ENCODE measurements at places on chromosomes 6 and 20. TPM values are rescaled to one million over a fixed set of nuclear protein-coding genes. Genes with fewer than 3 reads are reported as not detected.

DNA sequence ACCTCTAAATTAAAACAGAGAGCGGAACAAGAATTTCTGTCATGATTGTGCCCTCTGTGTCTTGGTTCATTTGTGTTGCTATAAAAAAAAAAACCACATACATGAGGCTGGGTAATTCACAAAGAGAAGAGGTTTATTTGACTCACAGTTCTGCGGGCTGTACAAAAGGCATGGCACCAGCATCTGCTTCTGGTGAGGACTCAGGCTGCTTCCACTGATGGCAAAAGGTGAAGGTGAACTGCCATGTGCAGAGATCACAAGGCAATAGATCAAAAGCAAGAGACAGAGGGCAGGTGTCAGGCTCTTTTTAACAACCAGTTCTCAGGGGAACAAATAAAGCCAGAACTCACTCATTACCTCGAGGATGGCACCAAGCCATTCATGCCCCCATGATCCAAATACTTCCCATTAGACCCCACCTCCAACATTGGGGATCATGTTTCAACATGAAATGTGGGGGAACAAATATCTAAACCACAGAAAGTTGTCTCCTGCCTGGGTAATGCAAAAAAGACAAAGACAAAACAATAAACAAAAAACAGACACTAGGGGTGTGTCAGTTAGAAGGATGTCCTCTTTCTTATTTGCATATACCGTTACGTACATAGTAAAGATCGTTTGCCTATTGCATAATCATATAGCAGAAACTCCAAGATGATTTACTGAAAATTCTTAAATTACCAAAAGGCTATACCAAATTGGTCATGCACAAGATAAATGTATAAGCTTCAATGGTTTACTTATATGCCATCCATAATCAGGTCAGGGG, 17.0 kb downstream of the SERPINB9 start:
- no peak for DNase-seq

GRCh38 chr6:129006724-129007514, 124.0 kb downstream of the LAMA2 start:
- no peak for DNase-seq

GRCh38 chr20:51353491-51353890, 189.0 kb downstream of the NFATC2 start:
- DNase-seq: no peak

DNA sequence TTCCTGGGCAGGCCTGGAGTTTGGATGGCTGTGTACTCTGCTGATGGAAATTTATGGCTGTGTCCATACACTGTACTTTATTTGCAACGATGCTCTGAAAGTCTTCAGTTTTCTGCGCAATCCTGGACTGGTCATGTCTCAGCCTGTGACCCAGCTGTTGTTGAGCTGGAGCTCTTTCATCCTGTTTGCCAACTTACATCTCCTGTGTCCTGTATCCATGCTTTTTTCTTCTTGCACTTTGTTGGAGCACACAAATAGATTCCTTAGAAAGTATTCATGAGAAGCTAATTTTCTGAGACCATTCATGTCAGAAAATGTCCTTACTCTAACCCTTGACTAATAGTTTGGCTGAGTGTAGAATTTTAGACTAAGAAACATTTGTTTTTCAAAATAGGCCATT, 251.2 kb downstream of the BCKDHB start:
- no peak for DNase-seq

- no peak for DNase-seq
Observed at GRCh38 chr6:160959726-160960435, 31.7 kb upstream of the MAP3K4 start.

DNA sequence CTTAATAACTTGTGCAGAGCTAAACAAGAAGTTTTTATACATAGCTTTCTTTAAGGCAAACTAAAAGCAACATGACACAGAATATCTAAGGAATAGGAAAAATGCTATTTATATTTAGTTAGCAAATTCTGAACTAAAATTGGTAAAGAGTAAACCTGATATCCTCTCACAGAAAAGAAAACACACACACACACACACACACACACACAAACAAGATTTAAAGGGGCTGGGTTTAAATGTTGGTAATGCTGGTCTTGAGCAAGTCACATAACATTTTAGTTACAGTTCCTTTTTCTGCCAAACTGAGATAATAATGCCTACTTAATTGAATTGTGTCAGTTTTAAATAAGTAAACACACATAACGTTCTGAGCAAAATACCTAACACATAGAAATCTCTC, 1.6 kb downstream of the TRDN start:
- no peak for DNase-seq

DNA sequence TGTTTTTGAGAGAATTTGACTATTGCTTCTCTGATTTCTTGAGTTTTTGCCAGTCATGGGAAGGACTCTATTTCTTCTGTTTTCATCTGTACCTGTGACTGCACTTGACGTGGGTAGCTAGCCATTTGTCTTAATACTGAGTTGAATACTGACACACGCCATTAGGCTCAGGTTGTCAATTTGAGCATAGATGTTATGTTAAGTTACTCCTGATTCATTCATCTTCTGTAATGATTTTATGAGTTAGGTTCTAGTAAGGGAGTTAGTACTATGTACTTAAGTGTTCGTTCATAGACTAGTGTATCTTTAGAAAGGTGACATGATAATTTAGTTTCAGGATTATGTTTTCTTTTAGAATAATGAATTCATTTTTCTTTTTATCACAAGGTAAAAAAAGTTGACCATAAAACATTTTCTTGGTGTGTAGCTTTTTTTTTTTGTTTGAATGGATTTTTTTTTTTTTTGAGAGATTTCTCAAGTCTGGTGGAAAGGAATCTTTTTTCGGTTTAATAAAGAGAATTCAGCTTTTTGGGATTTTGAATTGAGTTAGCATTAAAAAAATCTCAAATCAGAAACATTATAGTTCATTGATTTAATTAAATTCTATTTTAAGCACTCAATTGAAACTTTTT, 1.7 kb downstream of the AFDN start:
- no peak for DNase-seq

DNA sequence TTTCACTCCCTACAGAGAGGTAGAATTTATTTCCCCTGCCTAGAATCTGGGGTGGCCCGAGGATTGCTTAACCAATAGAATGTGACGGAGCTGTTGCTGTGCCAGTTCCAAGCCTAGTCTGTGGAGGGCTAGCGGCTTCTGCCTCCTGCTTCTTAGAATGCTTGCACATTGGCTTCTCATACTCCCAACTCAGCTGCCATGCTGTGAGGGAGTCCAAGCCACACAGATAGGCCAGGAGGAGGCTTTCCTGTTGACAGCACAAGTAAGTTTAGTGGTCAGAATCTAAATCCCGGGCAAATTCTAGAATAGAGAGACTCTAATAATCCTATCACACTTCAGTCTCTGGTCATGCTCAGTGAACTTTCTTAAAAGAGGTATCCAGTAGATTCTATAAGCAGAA, 57.5 kb upstream of the SNRPB2 start:
- no peak for DNase-seq

HAO1 gene
- not detected for polyA plus RNA-seq

FLRT3 gene
- polyA plus RNA-seq: 6.0 TPM

ZNFX1 gene
- 10.3 TPM for polyA plus RNA-seq

PRRC2A gene
- polyA plus RNA-seq: 166 TPM

RGL2 gene
- 63.4 TPM for polyA plus RNA-seq

ERVFRD-1 gene
- polyA plus RNA-seq: 0.08 TPM

Data from hindlimb muscle (tissue), 1 donor.